AG04449 (cell line): ENCODE measurements at places on chromosomes 12 and 14.
A peak's percentile ranks its signal among the peaks of the same experiment; 100 is the strongest.

- DNase-seq = no peak
Observed at GRCh38 chr14:69909826-69910550, 30.8 kb downstream of the SMOC1 start.

DNA sequence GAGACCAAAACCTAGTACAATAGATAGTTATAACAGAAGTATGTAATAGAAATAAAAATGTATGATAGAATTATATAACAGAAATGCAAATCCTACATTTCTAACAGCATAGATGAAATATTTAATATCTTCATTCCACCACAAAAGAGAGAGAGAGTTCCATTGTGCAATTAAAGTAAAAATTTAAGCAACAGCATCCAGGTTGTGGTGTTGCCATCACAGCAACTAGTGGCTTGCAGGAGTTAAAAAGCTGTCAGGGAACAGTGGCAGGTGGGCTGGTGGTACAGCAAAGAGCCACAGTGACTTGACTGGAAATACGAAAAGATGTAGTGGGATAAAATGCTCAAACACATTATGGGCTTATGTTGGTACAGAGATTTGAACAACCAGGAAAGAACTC, 57.1 kb upstream of the MDM1 start:
- DNase-seq = no peak

- no peak for DNase-seq
Observed at GRCh38 chr14:72217135-72217534, 284.9 kb downstream of the RGS6 start.

- no peak for DNase-seq
Observed at GRCh38 chr12:81759190-81760051, at the start of gene PPFIA2. TSS of gene PPFIA2 (minus strand) at chr12:81759350.

DNA sequence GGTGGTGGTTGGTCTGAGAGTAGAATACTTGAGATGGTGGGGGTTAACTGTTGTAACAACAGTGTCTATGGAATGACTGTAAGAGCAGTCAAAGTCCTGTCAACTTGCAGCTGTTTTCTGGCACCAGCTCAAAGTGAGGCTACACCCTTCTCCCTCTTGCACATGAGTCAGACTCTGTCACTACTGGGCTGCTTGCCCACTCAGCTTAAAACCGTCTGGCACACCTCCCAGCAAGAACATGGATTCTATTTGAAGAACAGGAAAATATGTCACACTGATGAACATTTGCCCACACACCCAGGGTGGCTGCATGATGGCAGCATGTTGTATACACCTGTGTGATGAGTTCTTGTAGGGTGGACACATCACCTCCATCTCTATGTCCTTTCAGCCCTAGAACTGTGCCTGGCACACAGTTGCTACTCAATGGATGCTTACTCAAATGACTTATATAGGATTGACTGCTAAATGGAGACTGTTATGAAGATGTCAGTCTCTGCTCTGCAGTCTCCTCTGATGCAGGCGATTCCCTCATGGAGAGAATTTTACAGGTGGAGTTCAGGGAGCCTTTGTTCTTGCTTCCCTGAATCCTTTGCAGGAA, 19.3 kb upstream of the SERPINA6 start:
- peak; percentile 98 for DNase-seq

- DNase-seq = no peak
Observed at GRCh38 chr14:22764382-22764781, 2.1 kb upstream of the OXA1L start.
